ENCODE measurements at places on chromosomes 3 and 15. TPM values are rescaled to one million over a fixed set of nuclear protein-coding genes. Genes with fewer than 3 reads are reported as not detected.

The CHDH gene
- under 0.01 TPM for total RNA-seq

The GOLGA8S gene
- total RNA-seq, result under 0.01 TPM

The PPM1L gene
- total RNA-seq, result 3.2 TPM

The GCNT3 gene
- total RNA-seq, result 37.5 TPM

The SCAANT1 gene
- not detected for total RNA-seq

The BFSP2 gene
- total RNA-seq, result not detected

The CISH gene
- total RNA-seq, result 0.26 TPM

The CFAP20DC gene
- 6.8 TPM for total RNA-seq

The PLCH1 gene
- total RNA-seq, result 0.26 TPM

The ZPLD1 gene
- total RNA-seq, result 2.6 TPM

The FBXL2 gene
- 9.1 TPM for total RNA-seq

The CCNB2 gene
- 2.3 TPM for total RNA-seq

The GOLGA6L4 gene
- 1.3 TPM for total RNA-seq

The CCR3 gene
- not detected for total RNA-seq

The TMEM266 gene
- under 0.01 TPM for total RNA-seq

The PLSCR5 gene
- not detected for total RNA-seq

The SECISBP2L gene
- total RNA-seq, result 13.8 TPM

The TGM5 gene
- 1.8 TPM for total RNA-seq

The GPR171 gene
- not detected for total RNA-seq

The HRG gene
- total RNA-seq, result not detected

Data from bronchial epithelial cell (primary cell).